ENCODE measurements at places on chromosomes 1 and 21.

- DNase-seq = no peak
Observed at GRCh38 chr1:11643782-11644181, 10.4 kb downstream of the FBXO2 start.

DNA sequence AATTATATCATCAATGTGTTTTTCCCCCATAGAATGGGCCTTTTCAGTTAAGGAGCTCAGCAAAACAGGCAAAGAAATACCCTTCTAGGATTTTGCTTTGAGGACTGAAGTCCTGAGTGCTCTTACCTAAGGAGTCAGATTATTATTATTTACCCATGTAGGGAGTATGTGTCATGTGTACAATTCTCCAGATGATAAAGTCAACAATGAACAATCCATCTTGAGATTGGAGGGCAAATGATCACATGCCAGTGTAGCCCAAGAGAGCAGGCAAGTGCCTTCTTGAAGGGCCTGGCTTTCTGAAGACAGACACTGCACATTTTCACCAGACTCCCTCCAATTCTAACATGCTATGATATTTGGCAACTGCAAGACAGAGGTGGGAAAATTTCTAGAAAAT, 159.7 kb downstream of the PCNX2 start:
- DNase-seq = no peak

DNA sequence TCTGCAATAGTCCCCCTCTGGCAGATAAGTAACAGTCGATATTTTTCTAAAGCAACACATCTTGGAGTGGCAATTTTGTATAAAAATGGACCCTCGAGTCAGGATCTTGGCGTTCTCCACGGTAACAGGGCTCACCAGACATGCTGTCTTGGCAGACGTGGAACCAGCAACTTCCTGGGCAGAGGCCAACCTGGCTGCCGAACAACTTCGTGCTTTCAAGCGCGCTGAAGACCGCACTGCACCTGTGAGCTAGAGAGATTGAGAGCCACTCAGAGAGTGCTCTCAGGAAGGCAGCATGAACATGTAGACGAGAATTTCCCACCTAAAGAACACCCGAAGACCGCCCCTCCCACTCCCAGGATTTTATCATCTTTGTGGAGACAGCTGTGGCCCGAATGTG, 7.3 kb downstream of the C1orf174 start:
- DNase-seq = no peak

DNA sequence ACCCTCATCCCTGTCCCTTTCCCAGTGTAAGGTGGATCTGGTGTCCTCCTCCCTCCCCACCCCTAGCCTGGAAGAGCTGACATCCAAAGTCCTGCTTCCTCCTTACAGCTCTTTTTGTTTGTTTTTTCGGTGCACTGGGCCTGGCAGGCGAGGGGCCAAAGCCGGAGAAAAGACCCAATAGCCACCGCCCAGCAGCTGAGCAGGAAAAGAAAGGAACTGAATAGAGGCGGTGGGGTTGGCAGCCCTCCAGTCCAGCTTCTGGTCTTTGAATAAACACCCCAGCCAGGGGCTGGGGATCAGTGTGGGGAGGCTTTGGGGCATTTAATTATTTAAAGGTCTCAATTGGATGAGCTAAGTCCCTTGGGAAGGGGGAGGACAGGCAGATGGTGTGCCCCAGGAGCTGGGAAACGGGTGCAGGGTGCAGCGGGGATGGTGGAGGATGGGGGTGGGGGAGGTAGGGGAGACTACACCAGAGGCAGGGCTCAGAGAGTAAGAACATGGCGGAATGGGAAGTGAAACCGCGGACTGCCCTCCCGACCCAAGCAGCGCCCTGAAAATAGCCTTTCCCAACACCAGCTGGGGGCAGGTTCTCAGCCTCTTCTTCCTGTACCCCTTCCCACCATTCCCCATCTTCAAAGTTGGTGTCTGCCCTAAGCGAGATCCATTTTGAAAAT, 20.2 kb downstream of the BTG2 start:
- DNase-seq = no peak

DNA sequence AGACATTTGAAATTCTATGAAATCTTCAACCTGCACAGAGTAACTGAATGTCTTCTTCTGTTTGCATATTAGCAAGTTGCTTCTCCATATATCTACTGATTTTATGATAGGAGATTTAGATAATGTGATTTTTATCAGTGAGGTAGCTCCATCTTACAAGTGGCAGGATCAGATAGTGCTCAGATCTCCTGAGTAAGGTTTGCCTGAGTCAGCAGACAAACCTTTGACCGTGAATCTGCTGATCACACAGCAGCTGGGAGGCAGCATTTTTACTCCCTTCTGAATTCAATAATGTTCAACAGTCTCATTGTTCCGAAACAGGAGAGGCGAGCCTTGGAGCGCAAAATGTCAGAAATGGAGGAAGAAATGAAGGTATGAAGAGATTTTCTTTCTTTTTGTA, 141.4 kb downstream of the SYT2 start:
- DNase-seq = no peak

DNA sequence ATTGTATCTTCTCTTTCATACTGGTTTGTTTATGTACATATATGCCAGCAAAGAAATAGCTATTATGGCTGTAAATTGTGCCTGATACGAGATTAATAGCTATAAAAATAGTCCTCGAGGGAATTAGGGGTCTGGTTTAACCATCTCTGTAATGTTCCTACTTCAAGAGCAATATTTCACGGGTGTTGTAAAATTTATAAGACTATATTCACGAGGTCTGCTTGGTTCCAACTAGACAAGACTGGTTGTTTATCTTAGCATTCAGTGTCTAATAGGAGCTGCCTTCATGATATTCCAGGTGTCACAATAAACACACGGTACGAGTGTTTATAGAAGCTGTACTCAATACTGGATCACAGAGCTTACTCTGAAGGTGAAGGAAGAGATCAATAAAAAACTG, 389.9 kb downstream of the SIPA1L2 start:
- no peak for DNase-seq

DNA sequence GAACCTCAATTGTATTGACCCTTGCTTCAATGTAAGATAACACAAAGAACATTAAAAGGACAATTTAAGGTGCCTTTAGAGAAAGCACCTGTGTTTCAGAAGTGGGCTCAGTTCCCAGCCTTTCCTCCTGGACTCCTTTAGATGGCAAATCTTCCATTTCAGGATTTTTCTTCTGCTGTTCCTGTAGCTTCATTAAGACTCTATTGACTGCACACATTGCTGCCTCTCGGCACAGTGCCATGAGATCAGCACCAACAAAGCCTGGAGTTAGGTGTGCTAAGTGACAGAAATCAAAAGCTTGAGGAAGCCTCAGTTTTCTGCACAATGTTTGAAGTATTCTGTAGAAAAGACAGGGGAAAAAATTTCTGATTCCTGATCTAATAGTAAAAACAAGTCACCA, 40.6 kb downstream of the NVL start:
- DNase-seq = no peak

Data from activated T-cell treated with anti-CD3 and anti-CD28 coated beads, Interleukin-2, amount 50 U/mL, for 24 hours (primary cell).